Cardiac fibroblast (primary cell): ENCODE measurements at places on chromosomes 11 and 22.

DNA sequence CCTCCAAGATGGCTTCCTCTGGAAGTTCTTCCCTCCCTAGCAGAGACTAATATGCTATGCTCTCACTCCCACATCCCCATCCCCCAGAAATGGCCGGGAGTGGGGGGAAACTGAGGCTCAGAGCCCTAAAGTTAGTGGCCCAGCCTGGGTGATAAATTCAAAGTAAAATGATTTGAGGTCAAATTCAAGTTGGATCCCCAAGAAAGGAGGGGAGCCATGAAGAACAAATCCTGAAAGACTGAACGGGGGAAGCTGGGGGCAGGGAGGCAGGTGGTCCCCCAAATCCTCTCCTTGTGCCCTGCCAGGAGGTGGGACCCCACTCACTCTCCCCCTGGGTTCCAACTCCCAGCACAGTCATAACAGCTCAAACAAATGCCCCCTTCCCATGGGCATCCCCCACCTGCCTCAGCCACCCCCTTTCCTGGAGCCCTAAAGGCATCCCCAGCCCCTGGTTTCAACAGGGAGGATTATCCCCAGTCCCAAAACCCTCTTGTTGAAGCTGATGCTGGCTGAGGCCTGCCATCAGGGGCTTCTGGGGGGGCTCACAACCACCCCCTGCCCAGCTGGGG, 1.1 kb downstream of the CBX6 start:
- no peak for DNase-seq

DNA sequence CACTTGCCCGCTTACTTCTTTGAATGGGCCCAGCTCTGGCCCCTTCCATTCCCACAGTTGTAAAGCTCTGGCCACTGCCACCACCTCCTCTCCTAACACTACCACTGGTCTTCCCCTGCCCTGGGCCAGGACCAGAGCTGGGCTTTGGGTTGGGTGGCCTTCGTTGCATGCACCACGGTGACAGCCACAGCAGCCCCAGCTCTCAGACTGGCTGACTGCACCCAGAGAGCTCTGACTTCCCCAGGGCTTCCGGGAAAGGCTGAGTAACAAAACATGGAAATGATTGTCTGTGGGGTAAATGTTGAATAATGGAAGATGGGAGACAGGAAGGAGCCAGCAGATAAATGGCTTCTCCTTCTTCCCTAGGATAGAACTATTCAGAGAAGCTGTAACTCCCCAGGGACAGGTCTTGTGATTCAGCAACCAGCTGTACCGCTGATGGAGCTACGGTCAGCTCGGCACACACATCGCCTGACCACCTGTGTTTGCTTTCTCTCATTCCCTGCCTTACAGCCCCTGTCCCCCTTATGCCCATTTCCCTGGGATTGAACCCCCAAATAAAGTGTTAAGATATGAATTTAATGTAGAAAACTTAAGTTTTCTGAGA, 27.6 kb downstream of the SCN4B start:
- DNase-seq: peak; percentile 25

- peak; percentile 86 for DNase-seq
Observed at GRCh38 chr11:118401880-118402590, 629 bp downstream of the ATP5MG start.

- DNase-seq: peak; percentile 84
Observed at GRCh38 chr11:86592659-86593451, 79.6 kb downstream of the ME3 start.

DNA sequence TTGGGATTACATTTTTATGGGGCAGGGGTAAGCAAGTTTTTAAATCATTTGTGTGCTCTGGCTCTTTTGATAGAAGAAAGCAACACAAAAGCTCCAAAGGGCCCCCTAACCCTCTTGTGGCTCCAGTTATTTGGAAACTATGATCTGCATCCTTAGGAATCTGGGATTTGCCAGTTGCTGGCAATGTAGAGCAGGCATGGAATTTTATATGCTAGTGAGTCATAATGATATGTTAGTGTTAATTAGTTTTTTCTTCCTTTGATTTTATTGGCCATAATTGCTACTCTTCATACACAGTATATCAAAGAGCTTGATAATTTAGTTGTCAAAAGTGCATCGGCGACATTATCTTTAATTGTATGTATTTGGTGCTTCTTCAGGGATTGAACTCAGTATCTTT, 10.1 kb downstream of the RAG1 start:
- peak; percentile 10 for DNase-seq

DNA sequence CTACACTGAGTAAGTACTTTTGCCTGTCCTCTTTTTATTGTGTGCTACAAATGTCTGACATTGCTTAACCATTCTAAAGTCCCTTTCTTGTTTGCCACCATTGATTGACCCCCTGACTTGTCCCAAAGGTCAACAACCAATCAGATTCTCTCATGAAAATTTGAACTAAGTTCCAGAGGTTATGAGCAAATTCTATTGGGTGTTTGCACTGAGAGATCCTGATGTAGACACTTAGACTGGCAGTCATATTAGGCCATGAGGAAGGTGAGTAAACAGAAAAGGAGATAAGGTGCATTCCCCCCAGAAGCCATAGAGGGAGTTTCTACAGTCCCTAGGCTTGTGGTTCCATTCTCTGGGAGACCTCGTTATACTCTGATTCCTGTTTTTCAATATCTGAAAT, 101.3 kb upstream of the E2F8 start:
- no peak for DNase-seq

DNA sequence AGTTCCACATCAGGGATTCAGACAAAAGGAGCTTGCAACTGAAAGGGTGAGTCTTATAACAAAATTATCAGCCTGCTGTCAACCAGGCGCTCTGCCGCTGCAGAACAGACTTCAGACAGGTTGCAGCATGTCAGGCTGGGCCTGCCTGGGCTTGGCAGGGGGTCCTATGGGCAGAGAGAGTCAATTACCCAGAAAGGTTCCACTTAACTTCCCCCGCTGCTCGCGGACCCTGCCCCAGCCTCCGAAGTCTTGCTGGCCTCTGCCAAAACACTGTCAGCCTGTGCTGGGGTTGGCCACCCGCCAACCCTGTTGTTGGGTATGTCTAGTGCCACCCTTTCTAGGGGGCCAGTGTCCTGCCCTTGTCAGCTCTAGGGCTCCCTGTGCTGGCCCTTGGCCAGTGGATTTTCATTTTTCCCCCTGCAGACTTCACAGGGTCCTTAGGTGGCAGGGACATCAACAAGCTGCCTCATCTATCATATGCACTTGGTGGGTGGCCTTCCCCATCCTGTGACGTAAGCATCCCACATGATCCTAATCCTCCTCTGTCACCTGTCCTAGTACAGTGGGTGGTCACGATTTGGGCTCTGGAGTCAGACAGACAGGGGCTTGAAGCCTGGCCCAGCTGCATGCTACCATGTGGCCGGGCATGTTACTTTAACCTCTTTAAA, 166.5 kb upstream of the CADM1 start:
- no peak for DNase-seq

DNA sequence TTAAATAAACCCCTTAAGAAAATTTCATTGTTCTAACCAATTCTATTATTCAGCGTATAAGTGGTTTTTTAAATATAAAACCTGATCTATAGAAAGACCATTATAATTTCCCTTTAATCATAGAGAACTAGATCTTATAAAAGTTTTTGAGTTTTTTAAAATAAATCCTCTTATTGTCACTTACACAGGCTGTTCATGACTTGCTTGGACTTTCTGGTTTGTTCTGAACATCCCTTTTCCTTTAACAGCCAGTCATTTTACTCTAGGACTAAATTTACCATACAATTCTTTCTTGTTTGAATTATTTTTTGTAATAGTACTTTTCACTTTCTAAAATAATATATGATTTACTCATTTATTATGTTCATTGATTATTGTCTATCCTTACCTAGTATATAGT, 4.7 kb downstream of the NXPE2 start:
- no peak for DNase-seq

GRCh38 chr11:76797341-76798201, 14.4 kb downstream of the TSKU start:
- no peak for DNase-seq

GRCh38 chr11:132033051-132033450, 662.6 kb downstream of the NTM start:
- peak; percentile 38 for DNase-seq
